ENCODE measurements at places on chromosomes 7 and 10.

DNA sequence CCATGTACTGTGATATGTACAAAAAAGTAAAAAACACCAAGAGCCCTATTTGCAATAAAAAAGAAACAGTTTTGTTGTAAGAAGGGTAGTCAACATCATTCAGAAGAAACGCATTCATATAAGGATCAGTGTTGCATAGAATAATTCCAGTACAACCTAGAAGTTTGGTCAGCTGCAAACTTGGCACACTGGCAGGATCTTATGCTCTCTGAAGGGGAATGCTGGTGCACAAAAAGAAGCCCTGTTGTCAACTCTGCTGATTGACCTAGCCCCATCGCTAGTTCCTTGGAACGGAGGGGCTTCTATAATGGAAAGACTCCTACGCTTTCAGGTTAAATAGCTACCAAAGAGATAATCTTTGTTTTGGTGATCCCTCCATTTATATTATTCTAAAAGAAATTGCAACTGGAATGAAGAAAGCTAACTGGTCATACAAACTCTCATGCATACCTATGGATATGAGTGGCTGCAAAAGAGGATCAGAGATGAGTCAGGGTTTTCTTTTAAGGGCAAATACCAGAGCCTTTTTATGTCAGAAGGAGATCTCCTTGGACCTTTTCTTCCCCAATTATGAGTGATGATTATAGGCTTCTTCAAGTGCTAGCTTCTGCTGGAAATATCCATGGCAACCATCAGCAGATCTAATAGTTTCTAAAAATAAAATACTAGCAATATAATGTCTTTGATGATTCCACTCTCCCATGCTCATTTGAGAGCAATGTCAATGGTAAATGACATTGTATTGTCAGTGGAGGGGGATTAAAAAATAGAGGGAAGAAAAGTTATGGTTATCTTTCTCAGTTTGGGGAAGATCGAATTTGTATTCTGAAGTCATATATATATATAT is 312.4 kb upstream of the CACNA2D1 start:
- no peak for DNase-seq

- no peak for DNase-seq
Measured at GRCh38 chr10:113267619-113268562, 285.0 kb upstream of the HABP2 start.

- no peak for DNase-seq
Measured at GRCh38 chr10:107701943-107702342, 537.4 kb upstream of the SORCS1 start.

- DNase-seq = no peak
Measured at GRCh38 chr10:86234107-86234506, 132.5 kb downstream of the GRID1 start.

DNA sequence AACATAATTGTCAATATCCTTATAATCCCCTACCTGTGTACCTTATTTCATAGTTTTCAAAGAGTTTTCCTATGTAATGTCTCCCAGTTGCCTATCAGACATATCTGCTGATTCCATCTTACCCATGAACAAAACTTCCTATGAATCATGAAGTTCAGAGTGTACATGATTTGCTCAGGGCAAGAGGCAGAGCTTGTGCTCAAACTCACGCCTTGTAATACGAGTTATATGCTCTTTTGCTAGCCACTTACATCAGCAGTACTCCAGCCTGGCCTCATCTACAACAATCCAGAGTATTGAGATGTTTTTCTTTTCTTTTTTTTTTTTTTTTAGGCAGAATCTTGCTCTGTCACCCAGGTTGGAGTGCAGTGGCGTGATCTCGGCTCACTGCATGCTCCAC is 11.8 kb downstream of the PKD2L1 start:
- no peak for DNase-seq

DNA sequence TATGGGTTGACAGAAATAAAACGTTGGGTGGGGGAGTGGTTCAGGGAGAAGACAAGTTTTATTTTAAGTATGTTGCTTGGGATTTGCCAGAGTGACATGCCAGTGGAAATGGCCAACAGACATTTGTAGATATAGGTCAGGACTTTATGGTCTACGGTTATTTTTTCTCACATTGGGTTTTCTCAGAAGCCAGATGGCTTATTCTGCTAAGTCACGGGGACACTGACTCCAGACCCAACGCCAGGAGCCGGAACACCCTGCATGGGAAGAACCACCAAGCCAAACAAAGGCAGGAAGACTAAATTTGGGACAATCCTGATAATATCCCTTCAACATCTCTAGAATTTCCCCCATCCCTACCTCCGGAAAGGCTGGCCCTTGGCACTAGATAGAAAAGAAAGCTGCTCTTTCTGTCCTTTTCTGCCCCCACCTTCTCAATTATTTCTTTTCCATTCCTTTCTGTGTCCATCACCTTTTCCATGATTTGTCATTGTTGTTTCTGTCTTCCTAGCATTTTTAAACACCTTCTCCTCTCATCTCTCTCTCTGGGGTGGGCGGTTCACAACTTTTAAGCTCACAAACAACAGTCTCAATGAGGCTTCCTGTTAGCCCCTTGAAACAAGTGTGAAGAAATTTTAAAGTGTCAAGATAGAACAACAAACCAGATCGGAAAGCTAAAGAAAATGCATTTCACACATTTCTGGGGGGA is 44.7 kb downstream of the TBXAS1 start:
- DNase-seq = no peak

DNA sequence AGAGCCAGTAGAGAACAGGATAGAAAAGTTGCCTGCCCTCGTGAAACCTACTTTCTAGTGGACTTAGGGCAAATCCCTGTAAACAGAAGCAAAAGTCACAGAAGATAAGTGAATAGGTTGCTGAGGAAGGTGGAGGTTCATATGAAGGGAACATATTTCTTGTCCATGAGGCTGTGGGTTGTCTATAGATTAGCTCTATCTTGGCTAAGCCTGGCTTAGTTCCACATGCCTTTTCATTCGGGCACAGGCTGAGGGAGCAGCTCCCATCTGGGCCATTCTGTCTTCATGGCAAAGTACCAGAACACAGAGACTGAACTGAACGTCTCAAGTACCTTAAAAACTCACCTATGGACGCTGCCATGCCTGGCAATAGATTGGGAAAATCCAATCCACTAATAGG is 45.3 kb downstream of the BZW2 start:
- no peak for DNase-seq

- DNase-seq = peak; percentile 24
Measured at GRCh38 chr7:33062023-33062781, at the start of gene NT5C3A. Gene NT5C3A, minus strand, starts transcription at chr7:33062776. Its CDS starts 71 bp downstream, at chr7:33062705.

GRCh38 chr7:139915864-139916716 is 87.0 kb downstream of the TBXAS1 start:
- peak; percentile 52 for DNase-seq

GRCh38 chr7:140144821-140145220 is 32.0 kb downstream of the KDM7A start:
- no peak for DNase-seq

DNA sequence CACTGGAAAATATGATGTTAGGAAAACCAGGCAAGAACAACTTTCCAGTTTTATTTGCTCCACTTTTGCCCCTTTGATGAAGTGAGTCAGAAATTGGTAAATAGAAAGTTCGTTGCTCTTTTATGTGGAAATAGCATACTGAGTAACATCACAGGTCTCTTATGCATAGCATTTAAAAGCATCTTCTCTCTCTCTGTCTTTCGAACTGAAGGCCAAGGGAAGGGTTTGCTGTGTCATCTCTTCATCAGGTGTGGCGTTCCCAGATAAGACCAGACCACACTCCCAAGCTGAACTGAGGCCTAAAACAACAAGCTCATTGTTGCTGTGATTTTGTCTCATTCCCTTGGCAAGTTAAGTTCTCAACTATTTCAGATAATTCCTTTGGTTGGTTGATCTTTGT is 131.8 kb upstream of the GRB10 start:
- no peak for DNase-seq

DNA sequence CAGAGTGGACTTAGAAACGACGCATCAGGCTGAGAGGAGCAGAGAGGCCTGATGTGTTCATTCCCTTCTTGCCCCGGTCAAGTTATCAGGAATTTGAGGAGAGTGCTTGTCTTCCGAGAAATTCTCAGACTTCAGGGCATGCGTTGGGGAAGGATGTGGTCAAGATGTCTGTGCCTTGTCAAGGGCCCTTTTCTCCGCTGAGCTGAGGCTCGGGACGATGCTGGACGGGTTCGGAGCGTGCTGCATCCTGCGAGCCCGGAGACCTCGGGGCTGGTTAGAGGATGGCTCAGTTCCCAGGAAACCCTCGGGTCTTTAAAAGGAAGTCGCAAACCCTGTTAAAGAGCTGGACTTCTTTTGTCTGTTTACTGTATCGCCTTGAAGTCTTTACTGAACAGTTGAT is 325.4 kb downstream of the ADARB2 start:
- DNase-seq = no peak

DNA sequence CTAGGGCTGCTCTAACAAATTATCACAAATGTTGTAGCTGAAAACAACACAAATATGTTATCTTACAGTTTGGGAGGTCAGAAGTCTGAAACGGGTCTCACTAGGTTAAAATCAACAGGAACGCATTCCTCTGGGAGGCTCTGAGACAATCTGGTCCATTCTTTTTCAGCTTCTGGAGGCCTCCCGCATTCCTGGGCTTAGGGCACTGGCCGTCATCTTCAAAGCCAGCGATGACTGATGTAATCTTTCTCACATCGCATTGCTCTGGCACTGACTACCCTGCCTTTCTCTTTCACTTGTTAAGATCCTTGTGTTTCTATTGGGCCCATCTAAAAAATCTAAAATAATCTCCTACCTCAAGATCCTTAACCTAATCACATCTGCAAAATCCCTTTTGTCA is 1071.5 kb upstream of the C7orf33 start:
- no peak for DNase-seq

DNA sequence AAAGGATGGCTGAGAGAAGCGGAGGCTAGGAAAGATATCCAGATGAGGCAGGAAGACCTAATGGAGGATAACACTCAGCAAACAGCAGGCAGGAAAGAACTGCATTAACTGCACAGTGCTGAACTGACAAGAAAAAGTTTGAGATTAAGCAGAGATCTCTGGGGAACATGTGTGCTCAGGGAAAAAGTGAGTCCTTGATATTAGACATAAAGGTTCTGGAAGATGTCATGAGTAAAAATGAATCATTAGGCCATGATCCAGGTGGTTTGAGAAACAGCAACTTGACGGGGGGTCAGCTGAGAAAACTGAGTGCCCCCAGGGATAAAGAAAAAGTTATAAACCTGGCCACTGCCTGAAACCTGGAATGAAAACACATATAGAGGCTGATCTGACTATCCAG is 27.3 kb upstream of the ANK3 start:
- no peak for DNase-seq

DNA sequence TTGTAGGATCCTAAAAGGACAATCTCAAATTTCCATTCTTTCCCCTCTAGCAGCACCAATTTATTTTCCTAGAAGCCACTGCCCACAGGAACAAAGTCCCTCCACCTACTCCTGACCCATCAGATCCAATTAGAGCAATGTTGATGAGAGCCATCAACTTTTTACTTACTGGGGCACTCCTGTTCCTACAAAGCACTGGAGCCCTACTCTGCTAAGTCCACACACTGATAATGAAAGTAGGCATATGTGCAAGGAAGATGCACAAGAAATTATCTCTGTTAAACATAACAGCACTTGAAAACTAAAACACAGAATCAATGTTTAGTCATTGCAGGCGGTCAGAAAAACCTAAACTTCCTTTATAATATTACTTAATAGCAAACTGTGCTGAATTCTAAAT is 3.6 kb downstream of the HERPUD2 start:
- no peak for DNase-seq

- DNase-seq = no peak
Measured at GRCh38 chr10:92778091-92778490, 70.2 kb upstream of the EXOC6 start.

- no peak for DNase-seq
Measured at GRCh38 chr10:133040198-133040597, 47.5 kb upstream of the ADGRA1 start.

DNA sequence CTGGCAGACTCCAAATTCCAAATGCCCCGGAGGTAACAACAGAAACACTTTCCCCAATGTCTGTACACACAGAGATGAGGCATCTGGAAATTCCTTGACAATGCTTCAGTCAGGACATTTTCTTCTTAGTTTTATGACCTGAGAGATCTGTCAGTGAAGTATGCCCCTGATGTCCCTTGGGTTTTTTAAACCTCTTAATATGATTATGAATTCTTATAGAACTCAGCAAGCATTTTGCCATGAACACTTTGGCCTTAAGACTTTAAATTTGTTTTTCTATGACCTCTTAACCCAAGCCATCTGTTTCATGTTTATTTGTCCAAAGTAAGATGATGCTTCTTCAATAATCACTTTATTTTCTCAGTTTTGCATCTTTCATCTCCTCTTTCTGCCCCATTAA is 1206.2 kb downstream of the GATA3 start:
- no peak for DNase-seq

GRCh38 chr7:6271060-6271658 is 1.3 kb downstream of the CYTH3 start:
- DNase-seq = peak; percentile 26

DNA sequence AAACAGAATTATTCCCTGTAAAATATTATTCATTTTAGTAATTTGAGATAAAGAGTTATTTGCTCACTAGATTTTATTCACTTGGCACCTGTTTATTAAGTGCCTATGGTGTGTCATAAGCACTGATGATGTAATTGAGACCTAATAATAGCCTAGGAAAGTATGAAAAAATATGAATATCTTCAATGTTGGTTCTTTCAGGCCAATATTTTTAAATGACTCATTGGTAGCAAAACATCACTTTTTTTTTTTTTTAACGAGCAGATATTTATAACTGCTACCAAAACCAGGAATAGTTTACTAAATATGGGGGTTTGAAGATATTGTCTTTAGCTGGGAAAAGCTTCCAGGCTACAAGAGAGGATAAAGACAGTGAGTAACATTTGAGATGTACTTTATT is 228.0 kb downstream of the PRKG1 start:
- no peak for DNase-seq

GRCh38 chr7:105098863-105099515 is 85.0 kb downstream of the KMT2E start:
- no peak for DNase-seq

- no peak for DNase-seq
Measured at GRCh38 chr10:16195178-16195769, 241.5 kb upstream of the PTER start.

GRCh38 chr7:26609082-26609481 is 255.3 kb downstream of the SKAP2 start:
- no peak for DNase-seq

DNA sequence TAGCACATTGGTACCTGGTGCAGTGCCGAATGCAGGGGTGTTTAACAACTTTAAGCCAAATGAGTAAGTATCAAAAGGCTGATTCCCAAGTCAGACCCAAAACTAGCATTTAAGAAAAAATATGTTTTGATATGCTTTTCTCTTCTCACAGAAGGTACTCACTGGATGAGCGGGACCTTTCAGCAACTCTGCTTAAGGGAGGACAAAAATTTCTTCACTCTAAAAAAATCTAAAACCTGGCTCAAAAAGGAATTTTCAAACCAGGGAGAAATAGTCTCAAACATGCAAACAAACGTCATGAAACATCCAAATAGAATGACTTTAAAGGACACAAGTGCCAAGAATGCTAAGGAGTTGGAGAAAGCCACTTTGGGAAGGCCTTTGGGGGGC is 962.1 kb downstream of the KCNMA1 start:
- DNase-seq = no peak
